ENCODE measurements at places on chromosomes 1 and 21.

DNA sequence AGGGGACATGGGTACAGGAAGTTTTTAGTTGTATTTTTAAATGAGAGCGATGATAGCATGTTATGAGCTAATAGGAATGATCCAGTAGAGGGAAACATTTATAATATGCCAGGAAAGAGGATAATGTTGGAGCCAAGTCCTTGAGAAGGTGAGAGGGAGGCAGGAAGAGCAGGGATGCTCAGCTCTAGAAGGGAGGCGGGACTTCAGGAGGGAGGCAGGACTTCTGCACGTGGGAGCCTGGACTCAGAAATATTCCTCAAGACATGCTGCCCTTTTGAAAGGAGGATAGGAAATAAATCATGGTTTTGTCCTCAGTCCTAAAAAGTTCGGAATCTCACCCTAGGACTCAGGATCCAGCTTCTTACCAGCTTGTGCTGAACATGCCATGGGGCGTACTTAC is 5.9 kb downstream of the ADARB1 start:
- DNase-seq: no peak

DNA sequence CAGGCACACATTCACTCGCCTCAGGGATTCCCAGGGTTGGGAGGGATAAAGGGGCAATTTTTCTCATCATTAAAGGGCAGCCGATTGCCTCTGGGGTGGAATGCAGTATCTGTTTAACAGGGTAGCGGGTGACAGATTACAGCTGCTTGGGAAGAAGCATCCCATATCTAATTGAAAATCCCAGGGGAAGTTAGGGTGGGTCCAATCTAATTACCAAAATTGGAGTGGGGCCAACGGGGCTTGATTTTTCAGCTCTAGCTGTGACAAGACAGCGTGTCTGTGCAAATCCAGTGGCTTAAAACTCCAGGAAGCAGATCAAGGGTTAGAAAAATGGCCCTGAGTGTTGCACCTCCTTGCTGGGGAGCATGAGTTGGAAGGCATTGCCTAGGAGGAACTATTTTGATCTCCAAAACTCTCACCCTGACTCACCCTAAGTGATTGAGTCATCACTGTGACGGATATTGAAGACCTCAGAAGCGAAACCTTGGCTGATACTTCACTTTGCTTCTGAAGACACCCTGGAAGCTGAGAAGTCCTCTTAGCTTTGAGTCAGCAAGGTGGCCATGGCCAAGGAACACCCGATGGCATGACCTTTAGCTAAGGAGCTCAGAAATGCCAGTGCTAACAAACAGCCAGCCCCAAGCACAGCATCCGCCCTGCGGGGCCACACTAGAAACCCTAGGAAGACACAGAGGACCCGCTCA is 46.0 kb downstream of the GRHL3 start:
- DNase-seq: peak; percentile 91

GRCh38 chr1:163315773-163316374 is 5.9 kb upstream of the NUF2 start:
- peak; percentile 56 for DNase-seq

DNA sequence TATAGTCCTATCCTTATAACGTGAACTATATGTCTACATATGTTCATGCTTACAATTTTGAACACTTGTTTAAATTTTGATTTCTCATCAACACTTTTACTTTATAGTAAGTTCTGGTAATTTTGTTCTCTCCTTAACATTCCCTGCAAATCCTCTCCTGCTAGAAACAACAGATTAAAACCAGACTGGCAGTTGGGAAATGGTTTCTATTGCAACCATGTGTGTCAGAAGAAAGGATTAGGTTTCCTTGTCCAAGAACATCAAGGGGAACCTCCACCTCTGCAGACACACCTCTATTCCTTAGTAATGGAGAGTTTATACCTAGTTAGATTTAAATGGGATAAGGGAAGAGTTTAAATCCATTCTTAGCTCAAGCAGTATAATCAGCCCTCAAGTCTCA is 3.3 kb upstream of the WARS2 start:
- no peak for DNase-seq

DNA sequence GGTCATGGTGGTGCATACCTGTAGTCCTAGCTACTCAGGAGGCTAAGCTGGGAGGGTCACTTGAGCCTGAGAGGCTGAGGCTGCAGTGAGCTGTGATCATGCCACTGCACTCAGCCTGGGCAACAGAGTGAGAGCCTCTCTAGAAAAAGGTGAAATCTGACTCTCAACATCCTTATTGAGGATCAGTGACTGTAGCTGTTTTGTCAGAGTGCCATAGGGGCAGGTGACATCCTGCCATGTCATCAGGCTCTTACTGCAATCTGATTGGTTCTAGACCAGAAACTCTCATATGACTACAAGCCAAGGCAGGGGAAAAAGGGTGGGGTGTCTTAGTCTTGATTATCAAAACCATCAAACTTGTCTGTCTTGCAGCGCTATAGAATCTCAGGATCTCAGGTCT is 62.8 kb upstream of the NGF start:
- no peak for DNase-seq

DNA sequence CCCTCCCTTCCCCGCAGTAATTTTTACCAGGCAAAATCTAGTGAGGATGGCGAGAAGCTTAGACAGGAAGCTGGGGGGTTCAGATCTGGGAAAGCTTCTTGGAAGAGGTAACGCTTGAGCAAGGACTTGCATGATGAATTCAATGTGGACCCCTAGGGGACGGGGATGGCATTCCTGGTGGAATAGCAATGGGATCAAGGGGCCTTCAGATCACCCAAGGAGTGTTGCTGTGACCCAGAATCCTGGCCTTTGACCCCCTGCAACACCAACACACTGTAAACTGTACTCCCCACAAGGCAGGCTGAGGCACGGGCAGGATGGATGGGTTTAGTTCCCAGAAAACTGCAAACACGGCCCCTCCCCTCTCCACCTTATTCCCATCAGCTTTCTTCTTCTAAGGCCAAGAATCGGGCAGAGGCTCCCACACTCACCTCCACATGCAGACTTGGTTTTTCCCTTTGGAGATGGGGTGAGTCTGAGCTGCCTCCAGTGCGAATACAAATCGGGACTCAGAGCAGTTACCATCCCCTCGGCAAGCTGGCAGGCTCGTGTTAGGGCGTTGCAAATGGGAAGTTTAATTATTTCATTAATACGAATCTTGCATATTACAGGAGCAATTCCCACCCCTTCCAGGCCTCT is 20.1 kb downstream of the DISP3 start:
- no peak for DNase-seq

GRCh38 chr1:69871412-69871811 is 303.7 kb downstream of the LRRC7 start:
- no peak for DNase-seq

DNA sequence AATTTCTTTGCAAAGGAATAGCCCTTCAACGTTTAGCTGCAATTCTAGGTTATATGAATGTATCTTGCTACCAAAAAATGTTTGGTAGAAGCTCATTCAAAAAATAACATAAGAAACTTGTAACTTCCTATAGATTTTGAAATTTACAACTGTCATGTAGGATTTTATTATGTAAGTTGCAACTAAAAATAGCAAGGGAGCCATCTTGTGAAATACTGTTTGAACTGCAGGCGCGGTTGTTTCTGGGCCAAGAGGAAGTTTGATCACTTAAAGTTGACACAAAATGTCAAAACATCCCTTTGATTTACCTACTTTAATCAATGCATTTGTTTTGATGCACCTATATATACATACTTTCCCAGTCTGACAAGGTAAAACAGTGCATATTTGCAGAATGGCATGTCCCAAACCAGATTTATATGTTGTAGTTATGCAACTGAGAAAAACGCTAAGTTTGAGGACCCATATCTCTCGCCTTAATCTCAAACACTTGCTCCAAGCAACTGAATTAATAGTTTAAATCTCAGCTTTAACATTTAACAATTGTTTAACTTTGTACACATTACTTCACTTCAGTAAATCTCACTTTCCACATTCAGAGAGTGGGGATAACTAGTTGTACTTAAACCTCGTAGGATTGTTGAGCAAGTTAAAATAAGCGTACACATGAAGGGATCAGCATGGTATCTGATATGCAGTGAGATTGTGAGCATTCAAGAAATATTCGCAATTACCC is 63.9 kb downstream of the KCNK2 start:
- peak; percentile 35 for DNase-seq

DNA sequence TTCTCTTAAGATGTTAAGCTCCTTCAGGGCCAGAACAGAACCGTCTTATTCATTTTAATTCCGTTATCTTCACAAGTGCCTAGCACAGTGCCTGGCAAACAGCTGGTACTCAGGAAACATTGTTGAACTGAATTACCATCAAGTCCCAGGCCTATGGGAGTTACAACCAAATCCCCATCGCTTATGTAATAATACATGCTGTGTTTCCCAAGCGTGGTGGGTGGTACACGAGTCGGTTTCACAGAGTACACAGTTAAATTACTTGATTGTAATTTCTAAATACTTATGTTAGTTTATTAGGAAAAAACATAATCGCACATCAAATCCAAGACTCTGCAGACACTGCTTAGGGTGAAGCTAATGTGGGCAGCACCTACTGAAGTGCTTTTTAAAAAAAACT is 1.0 kb downstream of the ANGEL2 start:
- DNase-seq: peak; percentile 10

- no peak for DNase-seq
Observed at GRCh38 chr1:162943622-162944021, 82.6 kb upstream of the CCDC190 start.

All from EL (cell line).